ENCODE measurements at places on chromosomes 6 and 20. TPM values are rescaled to one million over a fixed set of nuclear protein-coding genes. Genes with fewer than 3 reads are reported as not detected.

DNA sequence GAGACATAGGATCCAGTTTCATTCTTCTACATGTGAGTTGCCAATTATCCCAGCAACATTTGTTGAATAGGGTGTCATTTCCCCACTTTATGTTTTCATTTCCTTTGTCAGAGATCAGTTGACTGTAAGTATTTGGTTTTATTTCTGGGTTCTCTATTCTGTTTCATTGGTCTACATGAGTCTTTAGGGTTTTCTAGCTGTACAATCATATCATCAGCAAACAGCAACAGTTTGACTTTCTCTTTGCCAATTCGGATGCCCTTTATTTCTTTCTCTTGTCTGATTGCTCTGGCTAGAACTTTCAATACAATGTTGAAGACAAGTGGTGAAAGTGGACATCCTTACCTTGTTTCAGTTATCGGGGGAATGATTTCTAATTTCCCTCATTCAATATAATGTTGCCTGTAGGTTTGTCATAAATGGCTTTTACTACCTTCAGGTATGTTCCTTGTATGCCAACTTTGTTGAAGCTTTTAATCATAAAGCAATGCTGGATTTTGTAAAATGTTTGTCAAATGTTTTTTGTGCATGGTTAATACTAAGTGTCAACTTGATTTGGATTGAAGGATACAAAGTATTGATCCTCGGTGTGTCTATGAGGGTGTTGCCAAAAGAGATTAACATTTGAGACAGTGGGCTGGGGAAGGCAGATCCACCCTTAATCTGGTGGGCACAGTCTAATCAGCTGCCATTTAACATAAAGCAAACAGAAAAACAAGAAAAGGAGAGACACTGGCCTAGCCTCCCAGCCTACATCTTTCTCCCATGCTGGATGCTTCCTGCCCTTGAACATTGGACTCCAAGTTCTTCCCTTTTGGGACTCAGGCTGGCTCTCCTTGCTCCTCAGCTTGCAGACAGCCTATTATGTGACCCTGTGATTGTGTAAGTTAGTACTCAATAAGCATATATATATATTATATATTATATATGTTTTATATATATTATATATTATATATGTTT lies 23.3 kb downstream of the MICA start:
- no peak overlapping the region for H3K27ac ChIP-seq
- DNase-seq, result no peak
- H3K4me1 ChIP-seq, result no peaks in the 10 kb centered on the region
- no peaks in the 10 kb centered on the region for H3K27me3 ChIP-seq

GRCh38 chr6:137819740-137820139 lies 47.3 kb upstream of the TNFAIP3 start:
- H3K36me3 ChIP-seq, result no peaks in the 10 kb centered on the region
- DNase-seq, result no peak
- no peak overlapping the region for H3K4me3 ChIP-seq
- H3K27me3 ChIP-seq, result no peaks in the 10 kb centered on the region

DNA sequence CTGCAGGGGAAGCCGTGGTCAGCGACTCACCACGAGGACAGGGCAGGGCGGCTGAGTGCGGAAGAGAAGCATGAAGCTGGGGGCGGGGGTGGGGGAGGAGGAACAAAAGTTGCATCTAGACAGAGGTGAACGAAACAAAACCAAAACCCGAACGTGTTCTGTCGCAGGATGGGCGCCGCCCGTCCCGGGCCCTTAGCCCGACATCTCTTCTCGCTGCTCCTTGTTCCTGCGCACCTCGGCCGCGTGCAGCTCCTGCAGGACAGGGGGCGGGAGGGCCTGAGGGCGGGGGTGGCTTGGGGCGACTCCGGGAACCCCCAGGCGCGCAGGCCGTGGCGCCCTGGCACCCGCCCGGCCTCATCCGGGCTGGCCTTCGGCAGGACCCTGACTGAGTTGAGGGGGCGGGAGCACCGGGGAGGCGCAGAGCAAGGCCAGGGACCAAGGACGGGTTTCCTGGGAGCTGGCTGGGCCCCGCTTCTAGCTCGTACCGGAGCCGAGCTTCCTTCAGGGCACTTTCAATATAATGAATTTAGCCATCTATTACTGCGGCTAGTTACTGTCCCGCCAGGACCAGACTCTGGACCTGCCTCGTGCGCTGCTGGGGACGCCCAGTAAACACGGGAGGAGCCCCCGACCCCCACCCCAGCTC lies 12.0 kb downstream of the STMN3 start:
- peak; percentile 43 for DNase-seq
- H3K27ac ChIP-seq, result peak overlapping the region; percentile 86
- H3K4me1 ChIP-seq, result peaks cover 3% of the 10 kb centered on the region

GRCh38 chr20:13009682-13010406 lies 1.1 kb downstream of the SPTLC3 start:
- peak overlapping the region; percentile 81 for H3K27ac ChIP-seq
- no peaks in the 10 kb centered on the region for H3K36me3 ChIP-seq
- no peaks in the 10 kb centered on the region for H3K27me3 ChIP-seq
- H3K4me1 ChIP-seq, result peaks cover 6% of the 10 kb centered on the region

The PTCRA gene
- total RNA-seq, result not detected

- DNase-seq, result no peak
- H3K4me1 ChIP-seq, result peaks cover 2% of the 10 kb centered on the region
- H3K27me3 ChIP-seq, result peaks cover 2% of the 10 kb centered on the region
- no peak overlapping the region for H3K27ac ChIP-seq
- no peak overlapping the region for H3K4me3 ChIP-seq
Observed at GRCh38 chr6:3745566-3746118, 5.9 kb downstream of the PXDC1 start.

The PREP gene
- total RNA-seq, result 99.9 TPM

The ARMH2 gene
- not detected for total RNA-seq

DNA sequence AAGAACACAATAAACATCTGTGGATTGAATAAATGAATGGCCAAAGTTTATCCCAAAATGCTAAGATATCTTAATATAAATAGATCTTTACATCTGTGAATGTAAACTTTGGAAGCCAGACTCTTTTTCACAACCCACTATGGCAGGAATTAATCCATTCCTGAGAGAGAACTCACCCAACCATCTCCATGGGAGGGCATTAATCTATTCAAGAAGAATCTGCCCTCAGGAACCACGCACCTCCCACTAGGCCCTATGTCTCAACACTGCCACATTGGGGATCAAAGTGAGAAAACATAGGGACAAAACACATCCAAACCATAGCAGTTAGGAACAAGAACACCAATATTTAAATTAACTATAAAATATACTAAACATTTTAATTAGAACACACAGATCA lies 3.4 kb downstream of the UBE3D start:
- no peak overlapping the region for H3K27ac ChIP-seq
- no peaks in the 10 kb centered on the region for H3K36me3 ChIP-seq
- no peaks in the 10 kb centered on the region for H3K27me3 ChIP-seq
- DNase-seq, result no peak
- H3K4me3 ChIP-seq, result no peak overlapping the region

The VSX1 gene
- total RNA-seq, result not detected

- H3K36me3 ChIP-seq, result no peaks in the 10 kb centered on the region
- no peak for DNase-seq
- no peaks in the 10 kb centered on the region for H3K27me3 ChIP-seq
- H3K4me1 ChIP-seq, result peaks cover 2% of the 10 kb centered on the region
Observed at GRCh38 chr20:54029176-54029575, 41.2 kb downstream of the BCAS1 start.

DNA sequence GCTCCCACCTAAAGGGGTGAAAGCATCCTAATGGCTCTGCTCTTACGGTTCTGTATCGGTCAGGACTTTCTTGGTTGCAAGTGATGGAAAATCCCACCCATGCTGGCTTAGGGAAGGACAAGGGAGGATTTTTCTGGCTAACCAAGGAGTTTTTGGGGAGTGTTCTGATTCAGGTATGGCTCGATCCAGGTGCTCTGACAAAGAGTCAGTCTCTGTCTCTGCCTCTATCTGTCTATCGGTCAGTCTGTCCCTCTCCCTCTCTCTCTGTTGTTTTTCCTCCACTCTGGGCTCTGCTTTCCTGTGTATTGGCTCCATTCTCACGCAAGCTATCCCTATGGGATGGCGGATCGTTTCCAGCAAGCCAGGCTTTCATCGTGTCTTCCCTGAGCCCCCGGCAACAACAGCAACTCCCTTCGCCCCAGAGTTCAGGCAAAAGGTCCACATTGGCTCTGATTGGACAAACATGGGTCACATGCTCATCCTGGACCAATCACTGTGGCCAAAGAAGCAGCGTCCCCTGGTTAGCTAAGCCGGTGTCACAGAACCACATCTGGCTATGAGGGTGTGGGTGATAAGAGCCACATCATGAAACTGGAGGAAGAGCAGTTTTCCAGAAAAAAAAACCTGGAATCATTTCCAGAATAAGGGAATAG lies 160.3 kb downstream of the BMP7 start:
- H3K4me1 ChIP-seq, result no peaks in the 10 kb centered on the region
- DNase-seq, result no peak
- no peak overlapping the region for H3K27ac ChIP-seq

The B3GALT4 gene
- total RNA-seq, result 22.0 TPM

- H3K27ac ChIP-seq, result no peak overlapping the region
- no peaks in the 10 kb centered on the region for H3K36me3 ChIP-seq
- no peak overlapping the region for H3K4me3 ChIP-seq
- DNase-seq, result no peak
- H3K4me1 ChIP-seq, result no peaks in the 10 kb centered on the region
Observed at GRCh38 chr6:155779456-155779855, 323.8 kb upstream of the NOX3 start.

The EYS gene
- 0.64 TPM for total RNA-seq

GRCh38 chr6:150152891-150153876 lies 10.3 kb downstream of the PPP1R14C start:
- peaks cover 9% of the 10 kb centered on the region for H3K4me1 ChIP-seq
- DNase-seq, result no peak
- H3K4me3 ChIP-seq, result no peak overlapping the region
- no peaks in the 10 kb centered on the region for H3K27me3 ChIP-seq
- H3K36me3 ChIP-seq, result no peaks in the 10 kb centered on the region
- peak overlapping the region; percentile 56 for H3K27ac ChIP-seq

The EDN3 gene
- total RNA-seq, result 11.7 TPM

GRCh38 chr20:56610098-56610497 lies 19.0 kb upstream of the TFAP2C start:
- no peak overlapping the region for H3K4me3 ChIP-seq
- H3K27me3 ChIP-seq, result no peaks in the 10 kb centered on the region
- H3K36me3 ChIP-seq, result no peaks in the 10 kb centered on the region
- DNase-seq, result no peak
- no peaks in the 10 kb centered on the region for H3K4me1 ChIP-seq
- H3K27ac ChIP-seq, result no peak overlapping the region

DNA sequence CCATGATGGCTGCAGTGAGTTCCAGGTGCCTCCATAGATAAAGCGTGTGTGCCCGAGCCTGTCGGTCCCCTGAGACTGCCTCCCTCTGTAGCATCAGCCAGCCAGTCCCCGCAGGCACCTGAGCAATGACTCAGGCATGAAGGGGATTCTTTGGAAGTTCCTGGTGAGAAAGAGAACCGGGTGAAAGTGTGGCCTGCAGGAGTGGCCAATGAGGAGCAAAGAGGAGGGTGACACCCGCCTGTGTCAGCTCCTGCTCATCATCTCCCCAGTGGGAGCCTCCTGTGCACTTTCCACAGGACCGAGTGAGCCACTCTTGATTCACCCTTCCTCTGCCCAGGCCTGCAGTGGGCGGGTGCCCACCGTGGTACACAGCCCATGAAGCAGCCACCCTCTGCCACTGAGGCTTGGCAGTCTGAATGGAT lies 71.2 kb upstream of the PTPN1 start:
- DNase-seq, result no peak
- H3K27ac ChIP-seq, result no peak overlapping the region

GRCh38 chr6:113338644-113339043 lies 518.5 kb upstream of the MARCKS start:
- no peak overlapping the region for H3K27ac ChIP-seq
- H3K4me3 ChIP-seq, result no peak overlapping the region
- no peaks in the 10 kb centered on the region for H3K36me3 ChIP-seq
- H3K4me1 ChIP-seq, result no peaks in the 10 kb centered on the region
- DNase-seq, result no peak

- no peak overlapping the region for H3K4me3 ChIP-seq
- H3K36me3 ChIP-seq, result no peaks in the 10 kb centered on the region
- H3K27ac ChIP-seq, result no peak overlapping the region
- no peaks in the 10 kb centered on the region for H3K4me1 ChIP-seq
- no peaks in the 10 kb centered on the region for H3K27me3 ChIP-seq
- no peak for DNase-seq
Observed at GRCh38 chr20:6101346-6101745, 21.5 kb downstream of the FERMT1 start.

DNA sequence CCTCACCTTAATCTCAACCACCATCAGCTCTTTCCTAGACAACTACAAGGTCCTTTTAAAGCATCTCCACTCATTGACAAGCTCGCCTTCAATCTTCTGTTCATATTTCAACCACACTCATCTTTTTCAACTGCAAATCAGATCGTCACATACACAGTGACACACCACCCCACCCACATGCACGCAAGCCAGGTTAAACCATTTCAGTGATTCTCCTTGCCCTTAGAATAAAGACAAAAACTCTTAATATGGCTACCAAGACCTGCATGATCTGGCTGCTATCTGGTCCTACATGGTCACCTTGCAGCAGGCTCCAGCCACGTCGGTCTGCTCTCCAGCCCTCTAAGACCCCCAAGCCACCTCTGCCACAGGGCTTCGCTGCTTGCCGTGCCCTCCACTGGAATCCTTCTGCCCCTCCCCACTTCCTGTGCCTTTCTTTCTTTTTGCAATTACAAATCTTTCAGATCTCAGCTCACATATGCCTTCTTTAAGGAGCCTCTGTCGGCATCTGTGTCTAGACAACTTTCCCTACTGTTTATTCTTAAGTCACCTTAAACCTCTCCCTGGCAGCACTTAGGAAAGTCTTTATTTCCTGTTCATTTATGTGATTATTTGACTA lies 507.3 kb upstream of the ARID1B start:
- H3K27ac ChIP-seq, result no peak overlapping the region
- no peak for DNase-seq
- H3K4me1 ChIP-seq, result no peaks in the 10 kb centered on the region

DNA sequence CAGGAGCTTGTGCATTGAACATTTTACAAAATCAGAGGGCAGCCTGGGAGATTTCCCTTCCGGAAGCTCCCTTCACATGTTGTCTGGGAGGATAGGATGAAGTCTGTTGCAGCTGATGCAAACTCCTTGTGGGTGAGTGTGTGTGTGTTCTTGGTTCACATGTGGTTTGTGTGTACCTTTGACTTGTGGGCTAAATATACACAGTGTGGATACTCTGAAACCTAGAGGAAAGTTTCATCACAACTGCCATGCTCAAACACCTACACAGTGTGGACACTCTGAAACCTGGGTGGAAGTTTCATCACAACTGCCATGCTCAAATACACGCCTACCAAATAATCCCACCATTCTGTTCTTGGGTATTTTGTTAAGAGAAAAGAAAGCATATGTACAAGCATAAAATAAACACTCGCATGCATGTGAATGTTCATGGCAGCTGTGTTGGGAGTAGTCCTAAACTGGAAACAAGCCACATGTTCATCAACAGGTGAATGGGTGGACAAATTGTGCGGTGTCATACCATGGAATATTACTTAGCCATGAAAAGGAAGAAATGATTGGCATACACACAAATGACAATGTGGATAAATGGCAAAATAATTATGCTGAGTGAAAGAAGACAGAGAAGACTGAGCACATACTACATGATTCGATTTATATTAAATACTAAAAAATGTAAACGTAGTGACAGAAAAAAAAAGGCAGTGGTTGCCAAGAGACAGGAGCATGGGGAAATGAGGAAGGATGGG lies 1.8 kb downstream of the SCP2D1 start:
- H3K4me3 ChIP-seq, result no peak overlapping the region
- H3K4me1 ChIP-seq, result no peaks in the 10 kb centered on the region
- DNase-seq, result no peak
- no peaks in the 10 kb centered on the region for H3K27me3 ChIP-seq
- no peak overlapping the region for H3K27ac ChIP-seq

- peak overlapping the region; percentile 53 for H3K27ac ChIP-seq
- peaks cover 2% of the 10 kb centered on the region for H3K4me1 ChIP-seq
- DNase-seq, result no peak
Observed at GRCh38 chr6:142827991-142828390, 117.0 kb downstream of the HIVEP2 start.

The FRK gene
- 25.9 TPM for total RNA-seq

The CCR6 gene
- total RNA-seq, result 0.53 TPM
